ENCODE measurements at places on chromosomes 12 and 14.
A peak's percentile ranks its signal among the peaks of the same experiment; 100 is the strongest.

- DNase-seq, result no peak
Observed at GRCh38 chr14:98868866-98869265, 403.1 kb downstream of the BCL11B start.

DNA sequence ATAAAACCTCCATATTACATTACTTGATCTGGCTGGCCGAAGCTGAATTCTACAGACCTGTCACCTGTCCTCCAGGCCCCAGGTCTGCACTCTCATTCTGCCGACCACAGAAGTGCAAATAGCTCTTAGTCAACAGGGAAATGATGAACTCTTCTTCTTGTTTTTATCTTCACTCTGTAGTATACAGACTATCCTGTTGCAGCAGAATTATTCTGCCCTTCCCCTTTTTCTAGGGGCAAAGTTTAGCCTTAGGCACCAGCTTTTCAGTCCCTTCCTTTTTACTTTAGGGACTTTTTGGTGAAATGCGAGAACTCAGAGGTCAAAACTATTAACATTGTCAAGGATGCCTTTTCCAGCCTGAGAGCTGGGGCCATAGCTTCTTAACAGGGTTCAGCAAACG is 229.6 kb upstream of the EGLN3 start:
- no peak for DNase-seq

DNA sequence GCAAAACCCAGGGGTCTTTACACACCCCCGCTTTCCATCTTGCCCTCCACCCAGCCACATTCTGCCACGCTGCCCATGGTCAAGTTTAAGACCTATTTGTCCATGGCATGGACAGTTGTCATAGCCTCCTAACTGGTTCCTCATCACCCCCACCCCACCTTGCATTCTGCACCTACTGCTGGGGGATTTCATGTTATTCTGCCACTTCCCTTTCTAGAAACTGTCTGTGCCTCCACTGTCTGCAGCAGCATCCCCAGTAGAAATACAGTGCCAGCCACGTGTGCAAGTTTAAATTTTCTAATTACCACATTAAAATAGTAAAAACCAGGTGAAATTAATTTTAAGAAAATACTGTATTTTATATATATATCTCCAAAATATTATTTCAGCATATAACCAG is 63.2 kb downstream of the WDR20 start:
- DNase-seq, result no peak

- no peak for DNase-seq
Observed at GRCh38 chr12:116577154-116577561, 18.0 kb downstream of the MAP1LC3B2 start.

- DNase-seq, result no peak
Observed at GRCh38 chr12:96354326-96354725, 45.9 kb downstream of the CDK17 start.

DNA sequence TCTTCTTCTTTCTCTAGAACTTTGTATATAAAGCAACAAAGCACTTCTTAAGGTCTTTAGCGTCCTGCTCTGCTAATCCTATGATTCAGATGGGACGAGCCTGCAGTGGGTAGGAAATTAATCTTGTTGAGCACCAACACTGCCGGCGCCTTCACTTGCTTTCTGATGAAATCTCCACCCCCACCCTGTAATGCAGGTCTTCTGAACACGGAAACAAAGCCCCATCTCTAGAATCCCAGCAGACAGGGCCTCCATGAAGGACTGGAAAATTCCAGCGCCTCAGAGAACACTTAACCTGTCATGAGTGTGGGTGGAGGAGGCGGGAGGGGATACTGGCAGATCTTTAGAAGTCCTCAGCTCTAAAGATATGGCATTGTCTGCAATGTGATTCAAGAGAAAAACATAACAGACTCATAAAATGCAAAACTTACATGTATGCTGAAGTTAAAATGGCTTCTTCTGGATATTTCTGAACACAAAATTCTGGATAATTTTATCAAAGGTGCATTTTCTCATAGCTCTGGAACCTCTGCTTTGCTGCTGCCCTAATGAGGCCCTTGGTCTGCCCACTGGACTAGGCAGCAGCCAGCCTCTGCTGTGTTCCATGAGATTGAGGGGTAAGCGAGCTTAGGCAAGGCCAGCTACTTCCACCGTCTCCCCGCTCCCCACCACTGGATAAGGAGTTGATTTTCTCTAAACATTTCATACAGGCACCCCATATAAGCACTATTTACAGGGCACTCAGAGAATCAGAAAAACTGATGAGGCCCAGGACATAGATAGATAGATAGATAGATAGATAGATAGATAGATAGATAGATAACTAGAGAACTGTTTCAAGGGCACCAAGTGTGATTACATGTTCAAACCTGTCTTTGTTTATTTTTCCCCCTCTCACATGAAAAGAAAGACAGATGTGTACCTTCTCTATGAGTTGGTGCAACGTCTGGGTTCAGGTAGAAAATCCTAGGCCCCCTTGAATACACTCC is 43.1 kb downstream of the ZFP36L1 start:
- DNase-seq, result no peak

GRCh38 chr14:79094951-79095350 is 924.8 kb downstream of the NRXN3 start:
- no peak for DNase-seq

GRCh38 chr12:87856-88255 is 21.3 kb downstream of the IQSEC3 start:
- DNase-seq, result no peak

DNA sequence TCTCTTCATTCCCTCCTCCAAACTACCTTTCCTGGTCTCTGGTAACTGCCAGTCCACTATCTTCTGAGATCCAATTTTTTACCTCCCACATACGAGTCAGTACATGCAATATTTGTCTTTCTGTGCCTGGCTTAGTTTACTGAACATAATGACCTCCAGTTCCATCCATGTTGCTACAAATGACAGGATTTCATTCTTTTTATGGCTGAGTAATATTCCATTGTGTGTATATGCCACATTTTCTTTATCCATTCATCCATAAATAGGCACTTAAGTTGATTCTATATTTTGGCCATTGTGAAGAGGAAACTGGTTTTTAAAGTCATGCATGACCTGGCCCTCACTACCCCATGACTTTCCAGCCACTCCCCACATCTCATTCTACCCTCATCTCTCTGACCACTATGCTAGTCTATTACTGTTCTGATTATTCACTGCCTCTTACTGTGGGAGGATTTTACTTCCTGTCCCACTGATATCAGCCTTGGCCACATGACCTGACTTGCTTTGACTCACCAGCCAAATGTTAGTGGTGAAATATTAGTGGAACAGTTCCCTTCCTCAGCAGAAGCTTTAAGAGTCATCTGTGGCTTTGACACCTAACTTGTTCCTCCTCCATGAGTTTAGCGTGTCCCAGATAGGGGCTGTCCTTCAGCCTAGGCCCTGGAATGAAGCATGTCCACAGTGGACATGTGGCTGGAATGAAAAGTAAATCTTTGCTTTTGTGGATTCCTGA is 52.2 kb downstream of the GOLGA5 start:
- no peak for DNase-seq

DNA sequence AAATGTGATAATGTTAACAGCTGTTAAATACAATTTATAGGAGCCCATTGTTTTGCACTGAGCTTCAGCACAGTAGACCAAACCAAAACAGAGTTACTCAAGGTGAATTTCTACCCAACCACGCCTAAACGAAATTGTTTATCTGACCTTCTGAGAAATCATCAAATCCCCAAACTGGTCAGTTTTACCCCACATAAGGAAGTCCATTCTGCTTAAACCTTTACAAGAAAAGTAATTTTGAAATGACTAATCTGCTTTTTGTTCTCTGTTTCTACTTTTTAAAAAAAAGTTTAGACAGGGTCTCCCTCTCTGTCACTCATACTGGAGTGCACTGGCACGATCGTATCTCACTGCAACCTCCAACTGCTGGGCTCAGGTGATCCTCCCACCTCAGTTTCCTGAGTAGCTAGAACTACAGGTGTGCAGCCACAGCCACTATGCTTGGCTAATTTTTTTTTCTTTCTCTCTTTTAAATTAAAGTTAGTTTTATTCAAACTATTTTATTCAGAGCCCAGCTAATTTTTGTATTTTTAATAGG is 1.4 kb upstream of the RNF10 start:
- DNase-seq, result no peak

- DNase-seq, result no peak
Observed at GRCh38 chr14:75876530-75876929, 105.3 kb downstream of the TGFB3 start.

GRCh38 chr14:68198713-68199495 is 379.3 kb downstream of the RAD51B start:
- DNase-seq, result no peak

GRCh38 chr12:105403095-105403494 is 72.6 kb downstream of the C12orf75 start:
- no peak for DNase-seq

DNA sequence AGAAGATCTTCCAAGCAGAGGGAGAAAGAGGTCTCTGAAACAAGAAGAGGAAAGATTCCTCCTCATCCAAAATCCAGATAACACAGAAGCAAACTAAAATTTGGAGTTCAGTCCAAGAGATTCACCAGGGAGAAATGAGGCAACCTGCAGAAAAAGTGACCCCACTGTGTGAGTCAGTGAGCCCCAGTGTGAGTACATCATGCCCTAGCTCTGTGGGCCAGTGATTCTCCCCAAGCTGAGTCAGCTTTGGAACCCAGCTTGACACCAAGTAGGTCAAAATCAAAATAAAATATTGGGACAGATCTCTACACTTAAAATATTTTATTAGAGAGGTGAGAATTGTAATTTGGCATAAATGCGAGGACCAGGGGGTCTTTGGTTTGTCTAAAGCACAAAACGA is 17.2 kb downstream of the CLEC2B start:
- DNase-seq, result no peak

DNA sequence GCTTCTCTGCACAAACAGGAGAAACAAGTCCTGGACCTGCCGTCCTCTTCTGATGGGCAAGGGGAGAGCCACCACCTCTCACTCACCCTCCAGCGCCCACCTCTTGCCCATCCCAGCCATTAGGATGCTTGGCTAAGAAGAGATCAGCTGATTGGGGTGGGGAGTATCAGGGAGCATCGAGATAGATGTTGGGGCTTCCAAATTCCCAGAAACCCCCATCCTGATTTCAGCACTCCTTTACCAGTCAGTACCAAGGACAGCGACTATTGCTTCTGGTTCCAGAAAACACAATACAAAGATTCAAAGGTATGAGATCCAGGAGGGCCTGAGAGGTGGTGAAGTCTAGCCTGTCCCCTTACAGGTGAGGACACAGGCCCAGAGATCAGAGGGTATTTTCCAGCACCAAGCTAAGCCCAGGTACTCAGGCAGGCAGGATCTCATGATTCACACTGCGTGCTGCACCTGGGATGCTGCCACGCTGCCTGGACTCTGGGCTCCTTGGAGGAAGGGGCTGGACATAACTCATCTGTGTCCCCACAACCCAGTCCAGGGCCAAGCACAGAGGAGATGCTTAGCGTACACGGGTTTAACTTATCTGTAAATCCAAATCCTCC is 76.6 kb downstream of the TUNAR start:
- no peak for DNase-seq

GRCh38 chr12:76764856-76765255 is 941 bp downstream of the ZDHHC17 start:
- no peak for DNase-seq

DNA sequence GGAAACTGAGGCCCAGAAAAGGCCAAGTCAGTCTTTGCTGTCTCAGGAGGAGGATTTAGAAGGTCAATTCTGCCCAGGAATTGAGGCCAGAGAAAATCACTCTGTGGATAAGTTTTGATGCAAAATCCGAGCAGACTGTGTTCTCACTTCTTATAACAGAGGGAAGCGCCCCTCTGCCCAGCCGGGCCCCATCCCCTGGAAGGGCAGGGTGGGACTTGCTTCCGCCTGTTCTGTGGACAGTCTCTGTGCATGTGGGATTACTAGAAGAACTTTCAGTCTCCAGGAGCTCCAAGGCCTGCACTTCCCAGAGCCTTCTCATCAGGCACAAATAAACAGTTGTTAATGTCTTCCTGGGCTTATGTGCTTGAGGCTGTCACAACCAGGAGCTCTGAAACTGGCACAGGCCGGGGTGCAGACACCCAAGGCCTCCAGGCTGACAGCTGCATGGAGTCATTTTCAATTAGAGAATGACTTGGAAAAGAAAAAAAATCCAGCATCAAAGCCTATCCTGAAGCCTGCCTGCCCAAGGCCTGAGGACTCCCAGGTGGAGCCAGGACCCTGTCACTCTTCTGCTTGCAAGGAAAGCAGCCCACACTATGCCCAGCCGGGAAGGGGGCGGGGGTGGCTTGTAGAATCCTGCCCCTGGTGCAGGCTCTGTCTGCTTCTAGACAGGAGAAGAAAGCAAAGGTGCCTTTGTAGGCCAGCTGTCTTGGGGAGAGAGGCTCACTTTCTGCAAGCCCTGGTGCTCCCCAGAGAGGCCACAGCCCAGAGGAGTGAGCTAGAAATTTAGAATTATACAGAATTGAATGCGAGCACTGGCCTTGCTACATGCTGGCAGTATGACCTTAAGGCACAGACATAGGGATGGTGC is 84.7 kb downstream of the NTF3 start:
- DNase-seq, result peak; percentile 75

DNA sequence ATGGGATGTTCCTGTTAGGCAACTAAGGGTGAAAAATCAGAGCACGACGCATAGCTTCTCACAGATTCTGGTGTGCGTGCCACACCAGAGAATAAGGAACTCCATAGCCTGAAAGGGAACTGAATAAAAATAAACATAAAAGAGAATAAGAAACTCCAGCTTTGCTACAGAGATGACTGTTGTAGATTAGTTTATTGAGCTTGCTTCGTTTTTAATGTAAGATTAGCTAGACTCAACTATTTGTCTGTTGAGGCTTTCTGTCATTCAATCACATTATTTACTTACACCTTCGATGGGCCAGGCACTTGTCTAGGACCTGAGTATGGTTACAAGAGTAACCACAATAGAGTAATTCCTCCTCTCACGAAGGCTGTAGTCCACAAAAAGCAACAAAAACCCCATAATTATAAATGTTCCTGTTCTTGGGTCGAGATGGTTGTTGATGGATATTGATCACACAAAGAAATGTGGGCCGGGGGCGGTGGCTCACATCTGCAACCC is 807 bp upstream of the ZCCHC8 start:
- no peak for DNase-seq

DNA sequence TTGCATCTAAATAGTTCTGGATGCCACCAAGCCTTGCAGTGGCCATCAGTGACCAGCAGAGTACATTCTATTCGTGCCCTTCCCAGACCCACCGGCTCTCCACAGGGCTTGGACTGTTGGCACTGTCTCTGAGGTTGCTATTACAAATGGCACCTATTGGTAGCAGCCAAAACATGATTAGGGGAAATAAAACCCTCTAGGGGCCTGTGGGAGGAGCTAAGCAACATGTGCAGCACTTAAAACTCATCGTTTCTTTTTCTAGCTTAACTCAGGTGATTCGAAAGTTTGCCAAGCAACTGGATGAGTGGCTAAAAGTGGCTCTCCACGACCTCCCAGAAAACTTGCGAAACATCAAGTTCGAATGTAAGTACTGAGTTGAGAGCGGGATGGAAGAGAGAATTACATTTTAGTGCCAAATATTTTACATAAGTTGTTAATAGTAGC is 65.4 kb upstream of the RIC8B start:
- DNase-seq, result no peak

DNA sequence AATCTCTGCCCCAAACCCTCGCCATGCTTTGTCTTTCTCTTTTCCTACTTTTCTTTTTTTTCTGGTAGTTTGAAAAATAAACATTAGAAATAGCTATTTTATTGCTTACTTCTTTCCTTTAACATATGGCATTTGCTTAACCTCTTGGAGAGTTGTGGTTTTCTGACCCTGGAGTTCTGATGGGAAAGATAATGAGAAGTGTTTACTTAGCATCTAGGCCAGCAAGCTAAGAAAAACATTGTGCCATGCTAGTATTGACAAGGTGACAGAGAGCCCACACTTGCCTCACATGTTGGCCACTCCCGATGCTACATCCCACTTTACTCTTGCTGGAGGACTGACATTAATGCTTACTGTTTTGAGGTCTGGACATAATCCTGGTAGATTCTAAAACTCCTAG is 886.2 kb downstream of the DIO2 start:
- DNase-seq, result no peak
